ENCODE measurements at places on chromosomes 2 and 18.

GRCh38 chr2:38907743-38908562 is 18.3 kb downstream of the ARHGEF33 start:
- no peak for DNase-seq

DNA sequence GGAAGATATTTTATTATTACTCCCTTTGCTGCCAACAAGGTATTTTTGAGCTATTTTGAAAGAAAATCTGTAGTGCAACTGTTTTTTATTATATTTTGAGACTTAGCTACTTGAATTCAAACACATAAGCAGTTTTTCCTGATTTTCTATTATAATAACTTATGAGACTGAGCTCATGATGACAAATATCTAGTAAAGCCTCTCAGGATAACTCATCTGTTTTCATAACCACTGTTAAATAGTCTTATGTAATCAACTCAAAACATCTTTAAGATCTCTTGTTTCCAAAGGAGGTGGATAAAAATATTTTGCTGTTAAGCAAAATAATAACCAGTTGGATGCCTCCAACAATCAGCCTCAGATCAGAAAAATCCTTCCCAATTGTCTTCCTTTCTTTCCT is 21.9 kb upstream of the PPP1CB start:
- no peak for DNase-seq

DNA sequence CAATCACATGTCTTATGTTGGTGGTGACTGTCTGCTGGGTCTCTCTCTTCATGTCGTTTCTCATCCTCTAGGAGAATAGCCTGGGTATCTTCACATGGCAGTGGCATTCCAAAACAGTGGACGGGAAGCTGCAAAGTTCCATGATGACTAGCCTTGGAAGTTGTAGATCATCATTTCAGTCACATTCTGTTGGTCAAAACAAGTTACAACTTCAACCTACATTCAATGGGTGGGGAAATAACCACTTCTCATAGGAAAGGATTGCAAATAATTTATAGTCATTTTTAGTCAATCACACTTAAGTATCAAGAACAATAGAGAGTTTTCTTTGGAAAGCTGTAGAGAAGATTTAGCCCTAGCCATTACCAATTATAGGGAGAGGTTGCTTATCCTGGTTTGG is 395.0 kb upstream of the CDH2 start:
- DNase-seq = no peak

DNA sequence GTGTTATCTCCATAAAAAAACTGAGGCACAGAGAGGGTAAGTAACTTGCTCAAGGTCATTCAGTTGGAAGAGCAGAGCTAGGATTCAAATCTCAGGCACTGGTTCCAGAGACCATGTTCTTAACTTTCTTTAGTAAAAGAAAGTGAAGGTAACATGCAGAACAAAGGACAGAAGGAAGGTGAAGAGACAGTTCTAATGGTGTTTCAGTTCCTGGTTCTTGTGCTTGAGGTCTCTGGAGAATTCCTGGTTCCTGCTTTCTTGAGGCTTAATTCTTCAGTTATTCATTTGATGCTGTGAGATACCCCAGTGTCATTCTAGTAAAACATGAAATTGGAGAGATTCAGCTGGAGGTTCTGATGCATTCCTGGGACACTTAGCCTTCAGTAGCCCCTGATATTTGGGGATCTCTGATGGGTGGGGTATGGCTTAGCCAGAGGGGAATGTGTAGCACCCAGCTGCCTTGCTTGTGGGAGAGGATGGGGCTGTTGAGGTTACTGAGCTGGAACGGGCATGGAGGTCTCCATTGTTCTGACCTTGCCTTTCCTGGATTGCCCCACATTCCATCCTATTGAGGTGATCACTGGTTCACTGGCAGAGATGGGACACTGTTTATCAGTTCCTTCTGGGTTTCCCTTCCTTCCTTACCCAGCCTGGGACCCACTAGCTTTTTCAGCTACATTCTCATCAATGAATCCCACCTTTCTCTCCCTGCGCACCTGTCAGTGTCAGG is 46.8 kb downstream of the SEMA4F start:
- DNase-seq = no peak

DNA sequence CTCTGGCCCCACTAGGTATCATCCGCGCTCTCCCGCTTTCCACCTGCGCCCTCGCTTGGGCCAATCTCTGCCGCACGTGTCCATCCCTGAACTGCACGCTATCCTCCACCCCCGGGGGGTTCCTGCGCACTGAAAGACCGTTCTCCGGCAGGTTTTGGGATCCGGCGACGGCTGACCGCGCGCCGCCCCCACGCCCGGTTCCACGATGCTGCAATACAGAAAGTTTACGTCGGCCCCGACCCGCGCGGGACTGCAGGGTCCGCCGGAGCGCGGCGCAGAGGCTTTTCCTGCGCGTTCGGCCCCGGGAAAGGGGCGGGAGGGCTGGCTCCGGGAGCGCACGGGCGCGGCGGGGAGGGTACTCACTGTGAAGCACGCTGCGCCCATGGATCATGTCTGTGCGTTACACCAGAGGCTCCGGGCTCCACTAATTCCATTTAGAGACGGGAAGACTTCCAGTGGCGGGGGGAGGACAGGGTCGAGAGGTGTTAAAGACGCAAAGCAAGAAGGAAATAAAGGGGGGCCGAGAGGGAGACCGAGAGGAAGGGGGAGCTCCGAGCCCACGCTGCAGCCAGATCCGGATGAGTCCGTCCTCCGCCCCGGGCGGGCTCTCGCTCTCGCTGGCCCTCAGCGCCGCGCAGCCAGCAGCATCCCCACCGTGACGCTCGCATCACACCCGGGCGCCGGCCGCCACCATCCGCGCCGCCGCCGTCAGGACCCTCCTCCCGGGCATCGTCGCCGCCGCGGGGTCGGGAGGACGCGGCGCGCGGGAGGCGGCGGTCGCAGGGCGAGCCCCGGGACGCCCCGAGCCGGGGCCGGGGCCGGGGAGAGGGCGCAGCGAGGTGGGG is 664 bp downstream of the NETO1 start:
- DNase-seq = peak; percentile 15

- peak; percentile 62 for DNase-seq
These were observed 38.9 kb downstream of the CNGA3 start for GRCh38 chr2:98385050-98385699.

DNA sequence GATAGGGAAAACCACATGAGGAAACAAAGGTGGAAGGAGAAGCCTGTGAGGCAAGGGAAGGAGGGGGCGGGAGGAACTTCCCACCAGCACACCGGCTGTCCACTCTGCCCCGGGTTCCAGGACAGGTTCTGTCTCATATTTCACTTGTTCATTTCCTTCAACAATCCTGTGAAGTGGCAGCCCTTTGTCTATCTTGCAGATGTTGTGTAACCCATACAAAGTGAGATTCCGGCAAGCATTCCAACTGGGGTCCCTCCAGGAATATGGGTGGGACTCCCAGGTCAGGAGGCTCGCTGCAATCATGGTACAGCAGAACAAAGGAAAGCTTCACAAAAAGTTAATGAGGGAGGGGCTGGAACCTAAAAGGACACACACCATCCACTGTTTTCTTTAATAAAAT is 271.3 kb upstream of the PXDN start:
- DNase-seq = no peak

- no peak for DNase-seq
These were observed 99.0 kb downstream of the MBD2 start for GRCh38 chr18:54125429-54125828.

- no peak for DNase-seq
These were observed 51.7 kb downstream of the CAB39 start for GRCh38 chr2:230764346-230764745.

- DNase-seq = no peak
These were observed 262.9 kb downstream of the C1D start for GRCh38 chr2:67799886-67800285.

- no peak for DNase-seq
These were observed 23.1 kb upstream of the RBMS1 start for GRCh38 chr2:160516547-160517365.

GRCh38 chr2:130837175-130837810 is 579 bp downstream of the ARHGEF4 start:
- no peak for DNase-seq

GRCh38 chr18:67682516-67682915 is 166.0 kb upstream of the DSEL start:
- DNase-seq = no peak

DNA sequence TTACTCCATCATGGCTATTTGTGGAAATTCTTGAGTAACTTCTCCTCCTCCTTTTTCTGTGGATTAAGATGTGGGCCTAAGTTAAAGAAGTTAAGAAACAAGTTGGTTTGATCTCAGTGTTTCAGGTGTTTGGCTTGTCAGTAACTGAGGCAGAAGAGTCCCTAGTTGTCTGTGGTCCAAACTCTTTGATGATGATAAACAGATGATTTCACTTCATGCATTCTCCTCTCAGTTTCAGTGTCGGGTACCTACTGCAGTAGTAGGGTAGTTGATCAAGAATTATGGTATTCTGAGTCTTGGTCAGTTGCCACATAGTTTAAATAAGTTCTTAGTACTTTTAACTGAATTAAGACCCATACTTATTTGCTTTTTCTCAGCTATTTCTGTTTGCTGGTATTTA is 85.6 kb downstream of the NCOA1 start:
- no peak for DNase-seq

- no peak for DNase-seq
These were observed 266.2 kb downstream of the FIGN start for GRCh38 chr2:163469561-163469962.

DNA sequence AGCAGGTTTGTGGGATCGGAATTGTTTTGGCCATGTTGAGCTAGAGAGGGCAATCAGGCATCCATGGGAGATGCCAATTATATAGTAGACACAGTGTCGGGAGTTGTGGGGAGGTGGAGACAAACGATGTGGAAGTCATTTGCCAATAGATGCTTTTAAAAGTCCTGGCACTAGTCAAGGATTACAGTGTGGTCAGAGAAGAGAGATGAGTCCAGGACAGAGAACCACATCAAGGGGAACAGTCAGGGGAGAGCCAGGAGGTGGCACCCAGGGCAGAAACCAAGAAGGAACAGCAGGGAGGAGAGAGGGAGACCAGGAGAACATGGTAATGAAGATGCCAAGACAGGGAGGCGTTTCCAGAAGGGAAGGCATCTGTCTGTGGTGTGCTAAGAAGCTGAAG is 81.2 kb downstream of the ARL4C start:
- DNase-seq = no peak

- no peak for DNase-seq
These were observed 108.1 kb upstream of the POU3F3 start for GRCh38 chr2:104745846-104746245.

GRCh38 chr2:197498235-197498936 is 1.3 kb downstream of the HSPD1 start:
- no peak for DNase-seq

DNA sequence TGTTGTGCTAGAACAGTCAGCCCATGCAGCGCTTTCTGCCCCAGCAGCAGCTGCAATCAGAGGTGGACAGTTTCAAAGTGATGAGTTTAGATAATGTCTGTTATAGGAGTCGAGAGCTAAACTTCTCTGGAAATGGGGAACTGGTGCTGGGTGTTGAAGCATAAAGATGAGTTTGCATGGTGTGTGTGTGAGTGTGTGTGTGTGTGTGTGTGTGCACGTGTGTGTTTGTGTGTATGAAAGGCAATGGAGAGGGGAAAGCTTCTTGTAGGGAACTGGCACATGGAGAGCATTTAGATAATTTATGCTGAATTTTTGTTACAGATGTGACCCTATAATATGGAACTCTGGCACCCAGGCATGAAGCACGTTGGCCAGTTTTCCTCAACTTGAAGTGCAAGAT is 22.7 kb downstream of the ICOS start:
- DNase-seq = no peak

- DNase-seq = no peak
These were observed 15.8 kb downstream of the CCDC74A start for GRCh38 chr2:131543385-131543891.

DNA sequence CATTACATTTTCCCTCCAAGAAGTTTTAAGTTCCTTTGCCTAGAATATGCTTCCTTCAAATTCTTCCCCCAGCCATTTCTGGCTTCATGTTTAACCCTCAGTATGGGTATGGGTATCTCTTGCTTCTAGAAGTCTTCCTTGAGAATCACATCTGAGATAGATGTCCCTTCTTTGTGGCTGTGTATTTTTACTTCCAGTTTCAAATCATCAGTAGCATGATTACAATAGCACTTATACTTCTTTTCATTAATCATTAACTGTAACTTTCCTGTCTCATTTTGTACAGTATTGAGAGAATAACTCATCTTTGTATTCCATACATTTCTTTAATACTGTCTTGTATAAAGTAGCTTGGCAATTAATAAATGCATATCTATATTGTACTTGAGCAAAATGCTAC is 17.3 kb upstream of the PDE1A start:
- DNase-seq = no peak

- no peak for DNase-seq
These were observed 18.7 kb upstream of the NEMP2 start for GRCh38 chr2:190553254-190553653.

DNA sequence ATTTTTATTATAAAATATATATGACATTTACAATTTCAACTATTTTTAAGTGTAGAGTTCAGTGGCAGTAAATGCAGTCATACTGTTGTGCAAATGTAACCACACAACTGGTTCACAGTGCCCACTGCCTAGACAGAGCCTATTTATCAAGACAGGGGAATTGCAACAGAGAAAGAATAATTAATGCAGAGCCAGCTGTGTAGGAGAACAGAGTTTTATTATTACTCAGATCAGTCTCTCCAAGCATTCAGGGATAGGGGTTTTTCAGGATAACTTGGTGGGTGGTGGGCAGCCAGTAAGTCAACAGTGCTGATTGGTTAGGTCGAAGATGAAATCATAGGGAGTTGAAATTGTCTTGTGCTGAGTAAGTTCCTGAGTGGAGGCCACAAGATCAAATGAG is 200.3 kb downstream of the NYAP2 start:
- no peak for DNase-seq

GRCh38 chr2:105924932-105925331 is 180.2 kb downstream of the NCK2 start:
- DNase-seq = no peak

GRCh38 chr18:11387880-11388279 is 221.5 kb upstream of the SLC35G4 start:
- DNase-seq = no peak

Data from NCI-H774 (cell line).